ENCODE measurements at places on chromosomes 12 and 14.

GRCh38 chr12:229441-230191, 15.7 kb upstream of the SLC6A12 start:
- no peak for DNase-seq

GRCh38 chr12:70840656-70841350, 79.7 kb downstream of the PTPRR start:
- no peak for DNase-seq

DNA sequence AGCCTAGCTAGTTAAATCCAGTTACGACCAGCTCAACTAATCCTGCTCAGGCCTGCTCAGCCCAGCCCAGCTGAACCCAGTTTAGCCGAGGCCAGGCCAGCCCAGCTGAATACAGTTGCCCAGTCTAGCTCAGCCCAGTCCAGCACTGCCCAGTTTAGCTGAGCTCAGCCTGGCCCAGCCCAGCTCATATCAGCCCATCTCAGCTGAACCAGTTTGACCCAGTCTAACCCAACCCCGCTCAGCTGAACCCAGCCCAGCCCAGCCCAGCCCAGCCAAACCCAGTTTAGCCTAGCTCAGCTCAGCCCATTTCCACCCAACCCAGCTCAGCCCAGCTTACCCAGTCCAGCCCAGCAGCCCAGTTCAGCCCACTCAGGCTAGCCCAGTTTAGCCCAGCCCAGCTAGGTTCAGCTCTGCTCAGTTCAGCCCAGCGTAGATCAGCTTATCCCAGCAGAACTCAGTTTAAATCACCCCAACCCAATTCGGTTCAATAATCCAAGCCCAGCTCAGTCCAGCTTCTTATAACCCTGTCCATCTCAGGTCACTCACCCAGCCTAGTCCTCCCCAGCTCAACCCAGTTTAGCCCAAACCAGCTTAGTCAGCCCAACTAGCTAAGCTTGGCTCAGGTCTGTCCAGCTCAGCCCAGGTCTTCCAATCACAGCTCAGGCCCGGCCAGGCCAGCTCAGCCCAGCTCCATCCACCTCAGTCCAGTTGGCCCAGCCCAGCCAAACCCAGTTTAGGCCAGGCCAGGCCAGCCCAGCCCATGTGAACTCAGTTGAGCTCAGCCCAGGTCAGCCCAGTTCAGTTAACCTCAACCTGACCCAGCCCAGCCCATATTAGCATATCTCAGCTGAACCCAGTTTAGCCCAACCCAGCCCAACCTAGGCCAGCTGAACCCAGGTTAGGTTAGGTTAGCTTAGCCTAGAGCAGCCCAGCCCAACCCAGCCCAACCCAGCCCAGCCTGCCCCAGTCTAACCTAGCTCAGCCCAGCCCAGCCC, 76.7 kb downstream of the TMEM121 start:
- DNase-seq = no peak

DNA sequence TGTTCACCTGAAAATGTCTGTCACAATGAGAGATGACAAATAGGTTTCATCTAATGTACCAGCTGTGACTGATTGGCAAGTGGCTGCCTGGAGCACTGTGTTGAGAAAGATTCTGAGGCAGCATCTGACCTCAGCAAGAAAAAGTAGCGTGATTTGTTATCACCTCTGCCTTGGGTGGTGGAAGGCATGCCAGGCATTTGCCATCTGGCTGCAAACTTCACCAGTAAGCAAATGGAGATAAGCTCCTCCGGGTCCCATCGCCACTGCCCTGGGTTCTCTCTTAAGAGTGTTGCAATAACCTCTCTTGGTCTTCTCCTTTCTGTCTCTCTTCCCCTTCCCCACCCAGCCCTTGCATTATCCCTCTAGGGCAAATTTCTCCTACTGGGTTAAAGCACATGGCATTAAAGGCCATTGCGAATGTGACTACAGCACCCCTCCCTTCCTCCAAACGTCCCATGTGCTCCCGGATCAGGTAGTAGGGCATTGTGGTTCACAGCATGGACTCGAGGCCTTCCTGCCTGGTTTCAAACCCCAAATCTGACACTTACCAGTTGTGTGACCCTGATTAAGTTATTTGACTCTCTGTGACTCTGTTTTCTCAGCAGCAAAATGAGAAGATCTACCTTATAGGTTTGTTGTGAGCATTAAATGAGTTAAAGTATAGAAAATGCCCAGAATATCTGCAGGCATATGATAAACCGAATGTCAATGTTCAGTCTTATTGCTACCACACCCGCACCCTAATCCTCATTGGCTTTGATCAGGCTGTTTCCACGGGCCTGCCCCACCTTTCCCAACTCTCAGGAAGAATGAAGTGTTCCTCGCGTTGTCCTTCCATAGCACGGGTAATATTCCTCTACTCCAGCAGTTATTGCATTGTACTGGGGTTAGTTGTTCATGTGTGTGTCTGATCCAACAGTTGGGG, 8.2 kb upstream of the LGALS3 start:
- DNase-seq = no peak

All from stimulated activated CD4-positive, alpha-beta T cell treated with anti-CD3 and anti-CD28 coated beads, Interleukin-2, amount 100 ng/mL, for 24 hours (primary cell).